ENCODE measurements at places on chromosomes 12 and 14. TPM values are rescaled to one million over a fixed set of nuclear protein-coding genes. Genes with fewer than 3 reads are reported as not detected.

AKAP3 gene
- 1.8 TPM for total RNA-seq

DNA sequence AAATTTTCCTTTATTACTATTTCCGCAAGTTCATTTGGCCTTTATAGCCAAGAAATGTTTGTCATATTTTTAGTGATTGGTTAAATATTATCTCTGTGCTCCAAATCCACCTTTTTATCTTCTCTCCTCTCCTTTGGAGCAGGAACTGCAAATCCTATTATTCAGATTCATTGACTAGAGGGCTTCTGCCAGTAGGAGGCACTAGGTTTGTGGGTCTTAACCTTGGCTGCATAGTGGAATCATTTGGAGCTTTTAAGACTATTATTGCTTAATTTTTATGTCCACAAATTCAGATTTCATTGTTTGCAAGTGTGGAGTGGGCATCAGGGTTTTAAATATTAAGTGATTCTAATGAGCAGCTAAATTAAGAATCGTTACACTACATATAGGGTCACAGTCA is 75.3 kb upstream of the SYT10 start:
- no peak for DNase-seq

GRCh38 chr12:96907671-96908422 is 790 bp downstream of the NEDD1 start:
- DNase-seq: no peak

BICDL1 gene
- total RNA-seq: 23.1 TPM

DNA sequence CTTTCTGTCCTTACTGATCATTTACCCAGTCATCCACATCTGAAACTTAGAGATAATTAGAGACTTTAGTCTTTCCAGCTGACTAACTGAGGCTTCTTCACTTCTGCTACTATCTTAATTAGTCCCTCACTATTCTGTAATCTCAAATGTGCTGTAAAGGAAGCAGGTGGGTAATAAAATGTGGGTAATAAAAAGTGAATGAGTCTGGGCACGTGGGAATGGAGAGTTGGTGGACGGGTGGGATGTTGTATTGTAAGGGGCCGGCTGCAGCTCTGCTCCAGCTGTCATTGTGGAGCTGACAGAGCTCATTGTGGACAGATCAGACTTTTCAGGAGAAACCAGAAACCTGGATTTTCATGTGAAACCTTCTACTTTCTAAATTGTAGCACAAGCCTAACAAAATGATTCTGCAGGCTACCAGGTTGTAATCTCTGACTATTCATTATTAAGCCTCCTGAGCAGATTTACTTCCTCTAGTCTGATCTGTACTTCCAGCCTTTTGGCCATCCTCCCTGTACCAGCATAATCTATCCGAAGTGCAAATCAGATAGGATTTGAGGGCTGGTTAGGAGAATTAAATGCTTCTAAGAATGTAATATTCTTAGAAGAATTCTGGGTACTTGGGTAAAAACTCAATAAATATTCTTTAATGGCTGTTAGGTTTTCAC is 42.0 kb upstream of the BMAL2 start:
- no peak for DNase-seq

- DNase-seq: no peak
These were observed 78.9 kb downstream of the AKAP6 start for GRCh38 chr14:32408018-32408417.

- DNase-seq: no peak
These were observed 30.3 kb downstream of the SSH1 start for GRCh38 chr12:108826807-108827721.

- no peak for DNase-seq
These were observed 156.8 kb upstream of the PWP1 start for GRCh38 chr12:107528731-107529365.

DNA sequence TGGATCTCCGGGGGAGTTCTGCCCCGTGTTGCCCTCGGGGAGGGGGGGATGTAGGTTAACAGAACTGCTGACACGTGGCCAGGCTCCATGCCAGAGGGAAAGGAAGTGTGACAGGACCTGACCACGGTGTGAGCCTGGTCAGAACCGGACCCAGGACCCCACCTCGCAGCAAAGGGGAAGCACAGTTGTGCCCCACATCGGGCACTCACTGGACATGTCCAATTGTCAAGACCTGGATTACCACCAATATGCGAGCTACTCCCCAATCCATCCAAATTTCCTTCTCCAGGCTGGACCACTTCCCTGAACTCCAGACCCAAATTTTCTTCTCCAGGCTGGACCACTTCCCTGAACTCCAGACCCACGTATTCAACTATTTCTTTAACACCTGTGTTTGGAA is 78.8 kb upstream of the PIWIL1 start:
- DNase-seq: no peak

DNA sequence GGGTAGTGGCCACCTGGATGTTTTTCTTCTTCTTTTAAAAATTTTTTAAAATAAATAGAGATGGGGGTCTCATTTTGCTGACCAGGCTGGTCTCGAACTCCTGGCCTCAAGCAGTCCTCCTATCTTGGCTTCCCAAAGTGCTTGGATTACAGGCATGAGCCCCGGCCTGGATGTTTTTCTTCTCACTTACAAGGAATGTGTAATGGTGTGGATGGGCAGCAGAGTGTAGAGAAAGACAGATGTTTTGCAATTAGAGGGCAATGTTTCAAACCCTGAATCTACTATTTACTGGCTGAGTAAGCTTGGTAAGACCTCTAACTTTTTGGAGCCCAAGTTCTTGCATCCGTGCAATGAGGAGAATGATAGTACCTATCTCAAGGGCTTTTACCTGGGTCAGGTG is 48.1 kb downstream of the ADCK1 start:
- DNase-seq: no peak

- DNase-seq: no peak
These were observed 27.3 kb downstream of the RASAL1 start for GRCh38 chr12:113108308-113108707.

SLC38A4 gene
- total RNA-seq: 12.6 TPM

DNA sequence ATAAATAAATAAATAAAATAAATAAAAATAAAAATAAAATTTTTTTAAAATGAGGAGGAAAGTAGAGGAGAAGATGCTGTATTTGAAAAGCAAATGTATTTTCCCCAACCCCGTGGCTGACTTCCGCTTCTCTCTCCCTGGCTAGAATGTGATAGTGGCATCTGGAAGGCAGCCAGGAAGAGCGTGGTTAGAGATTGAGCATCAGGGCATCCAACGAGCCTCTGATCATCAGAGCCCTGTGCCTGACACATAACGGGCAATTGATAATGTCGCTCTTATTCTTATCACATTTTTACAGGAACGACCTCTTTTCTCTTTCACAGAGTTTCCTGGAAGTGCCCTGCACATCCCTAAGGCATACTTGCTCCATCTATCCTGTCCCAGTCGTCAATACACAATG is 496.9 kb upstream of the TMEM132C start:
- no peak for DNase-seq

- no peak for DNase-seq
These were observed 27.6 kb downstream of the TC2N start for GRCh38 chr14:91839749-91840148.

DNA sequence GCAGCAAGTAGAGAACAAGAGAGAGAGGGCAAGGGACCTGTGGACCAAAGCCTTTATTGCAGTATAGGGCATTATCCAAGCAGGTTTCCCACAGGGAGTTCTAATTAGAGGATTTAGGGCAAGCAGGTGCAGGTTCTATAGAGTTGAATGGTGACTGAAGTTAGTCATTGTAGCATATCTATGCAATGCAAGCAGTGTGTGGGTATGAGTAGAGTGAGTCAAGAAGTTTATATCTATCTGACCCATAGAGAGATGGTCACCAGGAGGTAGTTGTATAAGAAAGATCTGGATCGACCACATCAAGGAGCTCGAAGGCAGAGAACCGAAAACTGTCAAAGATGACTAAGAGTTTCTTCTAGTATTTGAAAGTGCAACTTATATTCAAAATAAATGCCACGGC is 167.3 kb downstream of the PLCZ1 start:
- no peak for DNase-seq

- peak; percentile 42 for DNase-seq
These were observed at the start of gene C1S for GRCh38 chr12:7060353-7060954. Gene C1S (plus strand): TSS chr12:7060718. CDS start chr12:7061913, 1,195 bp downstream.

CYP27B1 gene
- total RNA-seq: 3.2 TPM

- DNase-seq: no peak
These were observed 32.7 kb downstream of the ZNF605 start for GRCh38 chr12:132923356-132923909.

DNA sequence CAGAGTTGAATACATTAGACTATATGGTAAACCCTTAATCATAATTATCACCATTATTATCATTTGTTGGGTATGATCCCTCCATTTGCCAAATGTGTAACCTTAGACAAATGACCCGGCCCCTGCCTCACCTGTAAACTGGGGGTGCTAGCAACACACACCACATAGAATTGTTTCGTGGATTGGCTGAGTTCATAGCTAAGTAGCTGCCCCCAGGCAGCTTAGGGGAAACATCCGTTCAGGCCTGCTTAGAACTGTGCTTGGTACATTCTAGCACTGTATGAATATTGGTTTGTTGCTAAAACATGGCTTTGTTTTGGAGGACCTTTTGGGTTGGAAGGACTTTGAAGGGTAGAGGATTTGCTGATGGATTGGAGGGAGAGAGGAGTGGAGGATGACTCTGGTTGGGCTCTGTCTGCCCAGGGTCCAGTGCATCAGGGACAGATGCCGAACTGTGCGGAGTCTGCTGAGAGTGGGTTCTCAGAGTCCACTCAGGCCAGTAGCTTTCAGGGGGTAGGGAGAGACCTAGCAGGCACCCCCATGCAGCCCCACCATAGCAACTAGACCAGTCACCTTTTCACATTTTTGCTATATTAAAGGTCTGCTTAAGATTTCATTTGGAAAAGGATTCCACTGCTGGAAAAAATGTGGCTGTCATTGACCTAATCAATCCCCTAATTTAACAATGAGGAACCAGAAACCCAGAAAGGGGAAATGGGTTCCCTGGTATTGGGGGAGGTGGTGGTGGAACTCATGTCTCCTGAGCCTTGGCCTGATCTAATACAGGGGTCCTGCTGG is 2.2 kb downstream of the RIN3 start:
- no peak for DNase-seq

DNA sequence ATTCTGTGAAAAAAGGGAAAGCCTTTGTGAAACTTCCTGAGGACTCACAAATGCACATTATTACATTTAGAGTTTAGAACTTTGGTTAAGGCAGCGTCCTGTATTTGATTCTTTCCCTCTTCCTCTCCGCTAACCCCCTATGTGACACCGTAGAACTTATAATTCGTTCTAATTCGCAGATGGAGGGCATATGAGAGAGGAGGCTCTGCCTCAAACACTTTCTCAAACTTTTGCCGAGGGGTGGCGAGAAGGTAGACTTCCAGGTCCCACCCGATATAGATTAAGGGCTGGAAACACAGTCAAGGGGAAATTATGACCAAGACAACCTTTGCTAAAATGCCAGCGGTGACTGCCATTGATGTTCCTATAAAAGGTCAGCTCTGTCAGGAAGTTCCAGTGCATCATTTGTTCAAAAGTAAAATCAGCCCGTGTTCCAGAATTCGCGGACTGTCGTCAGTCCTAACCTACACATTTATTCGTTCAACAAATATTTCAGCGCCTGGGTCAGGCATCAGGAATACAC is 904 bp upstream of the PAPOLA start:
- no peak for DNase-seq

DNA sequence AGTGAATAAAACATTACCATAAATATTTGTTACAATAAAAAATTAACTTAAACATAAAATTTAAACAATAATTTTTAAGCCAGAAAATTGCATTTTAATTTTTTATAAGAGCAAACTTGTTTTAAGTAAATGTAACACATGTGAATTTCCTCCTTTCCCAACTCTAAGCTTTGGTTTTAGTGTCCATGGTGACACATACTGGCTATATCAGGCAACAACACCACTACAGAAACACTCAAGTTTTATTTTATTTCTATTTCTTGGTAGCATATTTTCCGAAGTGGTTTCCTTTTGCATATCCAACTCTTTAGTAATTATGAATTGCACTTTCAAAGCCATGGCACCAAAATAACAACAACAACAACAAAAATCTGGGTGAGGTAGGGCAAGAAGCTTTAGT is 2.2 kb downstream of the NELL2 start:
- no peak for DNase-seq

GLIPR1L2 gene
- not detected for total RNA-seq

DNA sequence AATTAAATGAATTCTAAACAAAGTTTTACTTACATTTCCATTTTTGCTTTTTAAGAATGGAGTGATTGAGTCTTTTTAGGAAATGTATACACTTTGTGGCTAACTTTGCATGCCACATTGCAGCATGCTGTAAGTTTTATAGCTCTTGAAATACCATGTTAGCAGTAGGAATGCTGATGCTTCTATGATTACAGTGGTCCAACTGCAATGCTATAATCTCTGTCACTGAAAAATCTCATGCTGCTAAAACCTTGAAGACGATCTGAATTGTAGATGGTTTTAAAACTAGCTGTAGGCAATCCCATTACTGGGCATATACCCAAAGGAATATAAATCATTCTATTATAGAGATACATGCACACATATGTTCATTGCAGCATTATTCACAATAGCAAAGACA is 127.6 kb downstream of the WIF1 start:
- no peak for DNase-seq

- no peak for DNase-seq
These were observed 134.4 kb upstream of the NUDT4 start for GRCh38 chr12:93243382-93243688.

SLC6A15 gene
- 27.0 TPM for total RNA-seq

- no peak for DNase-seq
These were observed 328.1 kb downstream of the BTG1 start for GRCh38 chr12:91817517-91817916.

- DNase-seq: no peak
These were observed 105.3 kb upstream of the FOXG1 start for GRCh38 chr14:28661171-28661772.

PTPN21 gene
- 9.4 TPM for total RNA-seq
